Activated naive CD8-positive, alpha-beta T cell treated with anti-CD3 and anti-CD28 coated beads for 36 hours (primary cell): ENCODE measurements at places on chromosomes 12 and 14.

- DNase-seq, result no peak
These were observed 26.5 kb downstream of the OTUB2 start for GRCh38 chr14:94052662-94053061.

GRCh38 chr12:97168804-97169203, 261.7 kb downstream of the NEDD1 start:
- DNase-seq, result no peak

- no peak for DNase-seq
These were observed 228.9 kb upstream of the EGLN3 start for GRCh38 chr14:34179727-34180126.

GRCh38 chr14:24817212-24818057, 183.4 kb upstream of the GZMB start:
- DNase-seq, result no peak

- no peak for DNase-seq
These were observed 66.9 kb downstream of the CMKLR1 start for GRCh38 chr12:108271951-108272872.
